ENCODE measurements at places on chromosomes 7 and 10.
A peak's percentile ranks its signal among the peaks of the same experiment; 100 is the strongest.

GRCh38 chr10:123795846-123796590 is 95.6 kb downstream of the CPXM2 start:
- no peak for DNase-seq

DNA sequence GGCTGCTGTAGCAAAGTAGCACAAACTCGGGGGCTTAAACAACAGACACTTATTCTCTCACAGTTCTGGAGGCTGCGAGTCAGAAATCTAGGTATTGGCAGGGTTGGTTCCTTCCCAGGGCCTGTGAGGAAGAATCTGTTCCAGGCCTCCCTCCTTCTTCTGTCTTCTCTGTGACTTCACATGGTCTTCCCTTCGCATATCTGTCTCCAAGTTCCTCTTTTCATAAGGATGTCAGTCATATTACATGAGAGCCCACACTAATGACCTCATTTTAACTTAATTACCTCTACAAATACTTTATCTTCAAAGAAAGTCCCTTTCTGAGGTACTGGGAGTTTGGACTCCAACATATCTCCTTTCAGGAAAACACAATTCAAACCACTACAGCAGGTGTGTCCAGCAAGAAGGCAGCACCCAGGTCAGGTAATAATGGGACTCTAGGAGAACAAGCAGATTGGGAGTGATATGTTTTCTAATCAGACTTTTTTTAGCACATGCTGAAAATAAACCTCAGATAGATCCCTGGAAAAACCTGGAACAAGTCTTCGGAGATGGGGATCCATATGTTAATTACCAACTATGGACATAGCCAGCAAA is 11.7 kb downstream of the CREB5 start:
- no peak for DNase-seq

DNA sequence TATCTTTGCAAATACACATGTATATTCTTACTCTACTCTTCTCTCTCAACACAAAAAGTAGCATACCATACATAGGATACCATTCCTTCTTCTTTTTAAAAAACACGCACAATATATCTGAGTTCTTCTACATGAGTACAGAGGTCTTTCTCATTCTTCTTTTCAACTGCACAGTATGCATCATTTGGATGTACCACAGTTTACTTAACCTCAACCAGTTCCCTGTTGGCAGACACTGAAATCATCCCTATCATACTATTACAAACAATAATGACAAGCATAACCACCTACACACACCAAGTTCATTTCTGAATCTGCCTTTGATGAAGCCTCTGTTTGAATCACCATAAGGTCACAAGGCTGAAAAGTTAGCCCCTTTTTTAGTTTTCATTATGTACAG is 25.7 kb upstream of the GGCT start:
- no peak for DNase-seq

GRCh38 chr7:140316165-140316661 is 82.1 kb downstream of the SLC37A3 start:
- DNase-seq = no peak

GRCh38 chr7:18889436-18889835 is 228.0 kb downstream of the TWIST1 start:
- DNase-seq = no peak

GRCh38 chr10:29191674-29192073 is 97.2 kb upstream of the LYZL1 start:
- no peak for DNase-seq

DNA sequence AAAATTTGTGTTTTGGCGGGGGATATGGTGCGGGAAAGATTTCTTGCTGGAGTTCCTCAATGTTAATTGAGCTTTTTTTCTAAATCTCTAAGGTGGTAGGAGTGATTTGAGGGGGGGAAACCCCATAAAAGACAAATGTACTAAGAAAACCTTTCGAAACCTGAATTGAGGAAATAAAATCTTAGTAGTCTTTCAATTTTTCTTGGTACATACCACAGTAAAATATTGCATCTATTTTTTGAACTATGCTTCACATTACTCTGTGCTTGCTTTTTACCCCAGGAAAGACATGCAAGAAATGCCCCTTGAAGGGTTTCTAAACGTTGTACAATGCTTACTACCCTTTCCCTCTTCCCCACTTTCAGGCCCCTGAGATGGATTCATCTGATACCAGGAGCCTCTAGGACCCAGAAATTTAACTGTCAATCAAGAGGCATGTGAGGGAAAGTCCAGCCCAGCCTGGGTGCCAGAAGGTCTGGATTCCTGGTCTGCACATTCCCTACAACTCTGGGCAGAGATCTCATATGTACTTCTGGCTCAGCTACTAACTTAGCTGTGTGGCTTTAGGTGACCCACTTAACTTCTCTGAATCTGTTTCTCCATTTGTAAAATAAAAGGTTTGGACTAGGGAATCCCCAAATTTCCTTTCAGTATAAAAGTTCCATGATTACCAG is 5.8 kb upstream of the PDCD4 start:
- no peak for DNase-seq

- no peak for DNase-seq
Observed at GRCh38 chr7:128405471-128406313, 4.1 kb downstream of the IMPDH1 start.

- no peak for DNase-seq
Observed at GRCh38 chr10:46239993-46240683, 46.7 kb upstream of the ANTXRL start.

DNA sequence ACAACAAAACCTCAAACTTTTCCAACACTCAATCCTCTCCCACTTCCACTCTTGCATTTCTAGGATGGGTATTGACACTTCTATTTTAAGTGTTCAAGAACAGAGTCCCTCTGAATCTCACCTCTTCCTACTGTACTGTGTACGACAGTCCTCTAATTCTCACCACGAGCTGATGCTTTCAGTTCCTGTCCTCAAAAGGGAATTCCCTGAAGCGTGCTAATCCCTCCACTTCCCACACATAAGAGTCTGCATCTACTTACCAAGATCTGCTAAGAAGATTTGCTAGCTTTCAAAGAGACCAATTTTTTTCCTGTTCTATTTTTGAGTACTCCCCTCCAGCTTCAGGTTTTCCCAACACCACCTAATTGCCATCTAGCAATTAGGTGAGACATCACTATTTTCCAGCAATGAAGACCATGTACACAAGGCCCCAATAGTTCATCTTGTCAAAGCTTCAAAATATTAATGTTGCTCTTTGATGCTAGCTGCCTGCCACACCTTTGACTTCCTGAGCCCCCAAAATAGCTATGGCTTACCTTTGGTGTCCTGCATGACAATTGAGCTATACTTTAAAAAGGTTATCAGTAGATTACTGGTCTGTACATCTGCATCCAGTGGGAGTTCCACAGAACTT is 54.4 kb downstream of the ARMH3 start:
- no peak for DNase-seq

DNA sequence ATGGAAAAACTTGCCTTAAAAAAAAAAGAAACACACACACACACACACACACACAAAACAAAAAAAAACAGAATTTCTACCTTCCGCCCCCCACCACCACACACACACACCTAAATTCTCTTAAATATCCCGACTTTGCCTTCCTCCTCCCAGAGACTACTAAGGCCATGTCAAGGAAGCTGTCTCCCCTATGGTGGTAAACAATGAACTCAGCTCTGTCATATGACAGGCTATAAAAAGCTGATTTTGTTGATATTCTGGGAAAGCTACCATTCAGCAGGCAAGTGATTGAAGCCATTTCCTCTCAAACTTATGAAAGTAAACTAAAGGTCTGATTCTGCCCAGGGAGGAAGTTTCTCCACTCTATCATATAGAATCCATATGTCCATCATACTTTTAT is 471.0 kb downstream of the GFRA1 start:
- no peak for DNase-seq

- DNase-seq = no peak
Observed at GRCh38 chr10:123026302-123026701, 17.5 kb downstream of the ACADSB start.

GRCh38 chr10:64036321-64036930 is 515.2 kb downstream of the REEP3 start:
- DNase-seq = no peak

- DNase-seq = no peak
Observed at GRCh38 chr7:79893991-79894390, 240.6 kb upstream of the GNAI1 start.

- no peak for DNase-seq
Observed at GRCh38 chr7:99155211-99155610, 11.3 kb upstream of the SMURF1 start.

GRCh38 chr7:90720984-90721760 is 125.1 kb downstream of the CDK14 start:
- no peak for DNase-seq

GRCh38 chr7:104767826-104768536 is 246.0 kb upstream of the KMT2E start:
- DNase-seq = peak; percentile 0

GRCh38 chr7:128106821-128107220 is 75.6 kb upstream of the LRRC4 start:
- no peak for DNase-seq

- DNase-seq = peak; percentile 95
Observed at GRCh38 chr7:9945131-9945530, 1028.5 kb upstream of the PHF14 start.

GRCh38 chr7:20270867-20271266 is 53.7 kb upstream of the MACC1 start:
- no peak for DNase-seq

DNA sequence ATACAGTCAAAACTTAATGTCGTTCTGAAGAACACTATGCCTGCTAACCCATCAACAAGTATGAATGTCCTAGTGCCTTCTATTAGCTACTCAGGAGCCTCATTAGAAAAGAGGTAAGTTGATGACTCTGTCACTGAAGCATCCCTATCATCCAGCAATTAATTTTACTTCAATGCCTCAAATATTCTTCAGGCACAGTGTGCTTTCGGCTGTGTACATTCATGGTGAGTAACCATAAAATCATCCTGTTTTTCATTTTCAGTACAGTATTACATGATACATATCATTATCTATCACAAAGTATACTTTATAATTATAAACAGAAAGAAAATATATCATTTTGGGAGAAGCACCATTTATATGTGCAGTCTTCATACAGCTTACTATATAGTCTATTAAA is 495.5 kb upstream of the ZWINT start:
- no peak for DNase-seq

GRCh38 chr7:150468241-150468640 is 17.8 kb downstream of the GIMAP8 start:
- DNase-seq = no peak

DNA sequence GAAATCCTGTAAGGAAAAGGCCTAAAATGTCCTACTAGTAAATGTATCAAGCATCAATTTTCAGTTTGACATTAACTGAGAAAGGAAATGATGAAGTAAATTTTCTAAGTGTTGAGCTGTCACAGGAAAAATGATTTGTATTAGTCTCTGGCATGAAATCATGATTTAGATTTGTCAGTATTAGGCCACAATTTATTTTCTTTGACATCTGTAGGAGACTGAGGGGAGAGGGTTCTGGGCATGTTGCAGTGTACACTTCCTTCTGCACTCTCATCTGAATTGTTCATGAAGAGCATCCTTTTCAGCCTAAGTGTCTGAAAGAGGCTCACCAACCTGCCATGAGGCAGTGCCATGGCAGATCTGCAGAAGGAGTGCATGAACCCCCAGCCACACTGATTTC is 15.9 kb downstream of the ADRB1 start:
- DNase-seq = no peak

DNA sequence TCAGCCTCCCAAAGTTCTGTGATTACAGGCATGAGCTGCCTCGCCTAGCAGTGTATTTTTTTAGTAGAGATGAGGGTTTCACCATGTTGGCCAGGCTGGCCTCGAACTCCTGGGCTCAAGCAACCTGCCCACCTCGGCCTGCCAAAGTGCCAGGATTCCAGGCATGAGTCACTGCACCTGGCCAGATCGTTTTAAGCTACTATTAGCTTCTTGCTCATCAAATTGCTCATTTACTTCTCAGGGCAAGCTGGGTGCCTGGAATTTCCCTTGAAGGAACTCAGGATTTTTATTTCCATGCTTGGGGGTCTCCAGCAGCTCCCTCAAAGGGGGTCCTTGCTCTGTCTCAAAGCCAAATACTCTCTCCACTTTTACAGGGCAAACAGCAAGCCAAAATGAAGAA is 798.0 kb upstream of the AUTS2 start:
- no peak for DNase-seq

- DNase-seq = no peak
Observed at GRCh38 chr7:41110186-41110585, 592.7 kb downstream of the INHBA start.

DNA sequence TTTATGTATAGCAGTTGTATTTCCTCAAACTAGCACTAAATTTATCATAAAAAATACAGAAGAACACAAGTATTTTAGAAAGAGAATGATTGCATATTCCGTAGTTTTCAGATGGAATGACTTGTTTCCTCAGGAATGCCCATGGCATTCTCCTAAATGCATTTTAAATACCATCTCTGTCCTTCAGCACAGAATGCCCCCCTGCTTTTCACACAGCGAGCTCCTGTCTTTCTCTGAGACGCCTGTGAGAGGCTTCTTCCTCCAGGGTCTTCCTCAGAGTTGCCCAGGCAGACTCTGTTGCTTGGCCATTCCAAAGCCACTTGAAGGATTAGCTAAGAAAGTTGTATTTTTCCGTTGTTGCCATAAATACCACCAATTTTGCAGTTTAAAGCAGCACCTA is 10.1 kb downstream of the LANCL2 start:
- DNase-seq = no peak

DNA sequence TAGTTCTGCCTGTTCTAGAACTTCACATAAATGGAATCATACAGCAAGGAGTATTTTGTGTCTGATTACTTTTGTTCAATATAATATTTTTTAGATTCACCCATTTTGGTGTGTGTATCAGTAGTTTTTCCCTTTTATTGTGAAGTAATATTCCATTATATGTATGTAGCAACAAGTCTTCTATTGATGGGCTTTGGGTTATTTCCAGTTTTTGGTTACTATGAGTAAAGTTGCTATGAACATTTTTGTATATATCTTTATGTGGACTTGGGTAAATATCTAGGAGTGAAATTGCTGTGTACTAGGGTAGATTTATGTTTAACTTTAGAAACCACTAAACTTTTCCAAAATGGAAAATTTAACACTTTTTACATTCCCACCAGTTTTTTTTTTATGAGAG is 35.7 kb downstream of the ADK start:
- no peak for DNase-seq
